Stimulated activated CD4-positive, alpha-beta T cell treated with anti-CD3 and anti-CD28 coated beads, Interleukin-2, amount 100 ng/mL, for 4 hours (primary cell): ENCODE measurements at places on chromosomes 1 and 21.

DNA sequence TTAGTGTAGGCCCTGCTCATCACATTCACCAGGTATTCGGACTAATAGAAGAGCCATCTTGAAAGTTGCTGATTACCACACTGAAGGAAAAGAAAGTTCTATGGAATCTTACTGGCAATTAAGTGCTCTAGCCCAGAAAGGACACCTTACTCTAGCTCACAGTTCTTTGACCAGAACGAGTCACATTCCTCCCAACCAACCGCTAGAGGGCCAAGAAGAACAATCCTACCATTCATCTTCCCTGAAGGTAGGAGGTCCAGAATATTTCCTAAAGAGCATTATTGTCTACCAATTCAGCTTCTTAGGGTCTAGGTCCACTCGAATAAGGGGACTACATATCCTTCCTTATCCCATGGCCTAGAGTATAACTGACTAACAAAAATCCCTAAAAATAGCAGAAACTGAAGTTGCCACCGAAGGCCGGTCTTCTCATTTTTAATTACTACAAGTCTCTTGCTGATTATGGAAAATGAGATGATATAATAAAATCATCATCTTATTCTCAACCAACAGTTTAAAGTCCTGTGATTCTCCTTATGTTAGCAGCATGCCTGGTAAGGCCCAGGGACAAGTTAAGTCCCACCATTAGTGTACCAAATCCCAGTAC, 2.7 kb upstream of the FMO1 start:
- DNase-seq, result no peak

GRCh38 chr1:19469004-19469403, 16.3 kb downstream of the CAPZB start:
- DNase-seq, result no peak

- DNase-seq, result no peak
These were observed 64.2 kb upstream of the CR2 start for GRCh38 chr1:207389728-207390464.

GRCh38 chr1:220326578-220326977, 54.3 kb upstream of the RAB3GAP2 start:
- DNase-seq, result no peak

GRCh38 chr1:8379513-8380186, 61.7 kb downstream of the SLC45A1 start:
- DNase-seq, result no peak
